ENCODE measurements at places on chromosomes 7 and 10.

DNA sequence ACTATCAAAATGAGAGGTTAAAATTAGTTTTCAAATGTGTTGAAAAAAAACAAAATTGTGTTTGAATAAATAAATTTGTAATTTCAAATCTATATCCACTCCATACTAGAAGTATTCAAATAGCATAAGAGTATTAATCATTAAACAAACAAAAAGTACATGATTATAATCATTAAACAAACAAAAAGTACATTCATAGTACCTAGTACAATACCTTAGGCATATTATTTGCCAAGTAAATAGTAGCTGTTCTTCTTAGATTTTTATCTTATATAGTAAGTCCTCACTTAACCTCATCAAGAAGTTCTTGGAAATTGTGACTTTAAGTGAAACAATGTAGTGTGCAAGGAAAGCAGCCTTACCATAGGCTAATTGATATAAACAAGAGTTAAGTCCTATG lies 349.3 kb upstream of the VWC2 start:
- DNase-seq: no peak

- DNase-seq: no peak
Measured at GRCh38 chr10:90889636-90890035, 17.9 kb downstream of the RPP30 start.

- no peak for DNase-seq
Measured at GRCh38 chr7:45688382-45688781, 114.2 kb downstream of the ADCY1 start.

- DNase-seq: no peak
Measured at GRCh38 chr10:49297818-49298670, 926 bp upstream of the C10orf71 start.

DNA sequence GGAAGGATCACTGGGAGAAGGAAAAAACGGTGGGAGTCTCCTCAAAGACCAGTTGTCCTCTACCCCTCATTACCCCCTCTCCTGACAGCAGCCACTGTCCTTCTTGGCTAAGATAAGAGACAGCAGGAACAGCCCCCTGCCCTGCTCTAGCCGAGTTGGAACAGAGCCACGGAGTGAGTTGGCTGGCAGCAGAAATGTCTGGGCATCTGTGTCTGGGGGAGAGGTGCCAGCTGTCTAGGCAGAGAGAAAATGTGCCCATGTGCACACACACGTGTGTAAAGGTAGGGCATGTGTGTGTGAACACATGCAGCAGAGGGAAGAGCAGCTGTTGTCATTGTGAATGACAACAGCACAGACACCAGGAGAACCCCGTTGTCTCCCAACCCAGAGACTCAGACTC lies 9.4 kb upstream of the HILPDA start:
- no peak for DNase-seq

- DNase-seq: no peak
Measured at GRCh38 chr7:132472463-132473120, 103.7 kb downstream of the PLXNA4 start.

GRCh38 chr7:1029637-1030443 lies 14.5 kb upstream of the GPR146 start:
- peak; percentile 86 for DNase-seq

- DNase-seq: no peak
Measured at GRCh38 chr7:97446361-97446760, 285.5 kb upstream of the TAC1 start.

GRCh38 chr10:43120929-43121314 lies 17.3 kb upstream of the CSGALNACT2 start:
- no peak for DNase-seq

- no peak for DNase-seq
Measured at GRCh38 chr10:62972103-62972502, 155.9 kb upstream of the EGR2 start.

GRCh38 chr10:85152911-85153310 lies 824.5 kb downstream of the CCSER2 start:
- DNase-seq: no peak

GRCh38 chr10:93465806-93466675 lies 16.1 kb downstream of the MYOF start:
- DNase-seq: no peak

DNA sequence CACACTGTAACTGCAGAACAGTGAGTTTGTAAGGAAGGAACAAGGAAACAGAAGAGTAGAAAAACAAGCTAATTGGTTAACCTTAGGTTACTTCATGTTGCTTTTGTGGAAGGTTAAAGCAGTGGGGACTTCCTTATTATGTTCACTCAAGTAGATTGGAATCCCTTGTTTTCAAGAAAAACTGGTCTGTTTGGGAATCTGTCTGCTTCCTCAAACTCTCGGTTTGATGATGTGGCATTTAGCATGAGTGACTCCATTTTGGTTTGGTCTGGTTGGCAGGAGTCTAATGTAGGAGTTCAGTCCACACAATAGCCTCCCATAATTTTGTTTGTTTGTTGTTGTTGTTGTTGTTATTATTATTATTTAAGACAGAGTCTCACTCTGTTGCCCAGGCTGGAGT lies 3.8 kb upstream of the TRIM56 start:
- no peak for DNase-seq

DNA sequence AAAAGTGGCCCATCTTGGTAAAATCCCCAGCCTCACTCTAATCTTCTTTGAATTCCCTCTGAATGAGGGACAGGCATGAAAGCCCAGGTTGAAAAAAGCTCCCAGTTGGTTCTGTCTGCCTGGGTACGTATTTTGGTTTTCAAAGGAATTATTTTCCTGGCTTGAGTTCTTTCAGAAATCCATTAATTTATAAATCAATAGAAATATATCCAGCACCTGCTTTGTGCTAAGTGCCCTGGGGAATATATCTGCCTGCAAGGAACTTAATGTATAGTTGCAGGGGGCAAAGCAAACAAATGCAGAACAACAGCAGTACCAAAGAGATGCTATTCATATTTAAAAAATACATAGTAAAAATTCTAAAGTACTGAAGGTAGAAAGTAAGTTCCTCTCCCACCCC lies 362.7 kb downstream of the REEP3 start:
- DNase-seq: no peak

GRCh38 chr7:51633596-51633995 lies 317.0 kb upstream of the COBL start:
- no peak for DNase-seq

DNA sequence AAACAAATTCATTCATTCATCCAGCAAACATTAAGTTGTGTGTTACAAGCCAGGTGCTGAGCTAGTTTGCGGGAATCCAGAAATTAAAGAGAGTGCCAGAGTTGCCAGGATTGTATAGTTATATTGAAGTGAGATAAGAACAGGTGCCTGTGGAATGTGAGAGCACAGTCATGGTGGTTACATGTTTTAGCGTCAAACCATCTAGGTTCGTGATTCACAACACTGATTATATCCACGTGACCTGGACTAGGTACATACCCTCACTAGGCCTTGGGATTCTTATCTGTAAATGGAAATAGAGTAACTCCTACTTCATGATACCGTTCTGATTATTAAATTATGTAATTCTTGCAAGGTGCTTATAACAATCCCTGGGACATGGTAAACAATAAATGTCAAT lies 24.5 kb upstream of the CDK1 start:
- no peak for DNase-seq

- no peak for DNase-seq
Measured at GRCh38 chr7:152882576-152883310, 123.2 kb downstream of the ACTR3B start.

- DNase-seq: no peak
Measured at GRCh38 chr7:11332186-11332864, 358.7 kb downstream of the PHF14 start.

DNA sequence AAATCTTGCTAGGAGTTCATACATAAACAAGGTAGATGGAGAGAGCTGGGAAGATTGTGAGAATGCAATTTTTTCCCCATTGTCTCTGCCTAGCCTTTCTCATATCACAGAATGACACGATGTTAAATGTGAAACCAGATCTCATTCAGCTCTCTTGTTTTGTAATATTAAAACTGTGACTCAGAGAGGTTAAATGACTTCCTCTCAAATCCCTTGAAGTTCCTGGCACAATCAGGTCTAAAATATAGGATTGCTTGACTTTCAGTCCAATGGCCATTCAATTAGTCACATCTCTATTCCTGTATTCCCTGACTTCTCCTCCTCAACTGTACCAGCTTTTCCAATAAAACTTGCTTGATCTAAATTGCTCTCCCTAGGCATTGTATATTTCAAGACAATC lies 3.1 kb downstream of the ANKRD22 start:
- no peak for DNase-seq

DNA sequence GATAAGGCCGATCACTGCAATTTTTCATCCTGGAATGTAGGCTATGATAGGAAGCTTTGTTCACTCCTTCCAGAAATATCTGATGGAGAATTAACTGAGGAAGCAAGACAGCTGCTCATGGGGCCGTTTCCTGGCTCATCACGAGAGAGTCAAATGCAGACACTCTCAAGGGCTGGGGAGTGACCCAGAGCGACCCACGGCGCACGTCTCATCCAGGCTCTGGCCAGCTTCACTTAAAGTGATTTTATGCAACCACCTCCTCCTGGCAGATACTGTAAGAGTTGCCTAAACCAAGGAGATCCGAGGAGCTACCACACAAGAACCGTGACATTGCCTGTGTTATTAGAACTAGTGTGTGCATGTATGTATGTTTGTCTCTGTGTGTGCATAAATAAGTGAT lies 530.8 kb downstream of the TCERG1L start:
- DNase-seq: no peak

DNA sequence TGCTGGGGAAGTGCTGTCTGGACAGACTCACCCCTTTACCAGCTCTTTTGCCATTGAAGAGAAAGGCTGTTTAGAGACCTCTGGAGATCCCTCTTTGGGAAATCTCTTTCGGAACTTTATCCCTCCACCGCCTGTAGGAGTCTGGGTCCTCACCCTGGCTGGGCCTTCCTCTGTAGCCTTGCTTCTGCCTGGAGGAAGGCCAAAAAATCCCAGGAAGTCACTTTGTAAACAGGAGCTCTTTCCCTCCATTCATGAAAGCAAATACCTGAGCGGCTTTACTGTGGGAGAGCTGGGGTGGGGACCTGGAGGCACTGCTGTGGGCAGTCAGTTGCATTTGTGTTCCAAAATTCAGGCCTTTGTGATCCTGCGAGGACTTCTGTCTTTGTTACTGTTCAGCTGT lies 126.2 kb downstream of the KLF6 start:
- DNase-seq: no peak

DNA sequence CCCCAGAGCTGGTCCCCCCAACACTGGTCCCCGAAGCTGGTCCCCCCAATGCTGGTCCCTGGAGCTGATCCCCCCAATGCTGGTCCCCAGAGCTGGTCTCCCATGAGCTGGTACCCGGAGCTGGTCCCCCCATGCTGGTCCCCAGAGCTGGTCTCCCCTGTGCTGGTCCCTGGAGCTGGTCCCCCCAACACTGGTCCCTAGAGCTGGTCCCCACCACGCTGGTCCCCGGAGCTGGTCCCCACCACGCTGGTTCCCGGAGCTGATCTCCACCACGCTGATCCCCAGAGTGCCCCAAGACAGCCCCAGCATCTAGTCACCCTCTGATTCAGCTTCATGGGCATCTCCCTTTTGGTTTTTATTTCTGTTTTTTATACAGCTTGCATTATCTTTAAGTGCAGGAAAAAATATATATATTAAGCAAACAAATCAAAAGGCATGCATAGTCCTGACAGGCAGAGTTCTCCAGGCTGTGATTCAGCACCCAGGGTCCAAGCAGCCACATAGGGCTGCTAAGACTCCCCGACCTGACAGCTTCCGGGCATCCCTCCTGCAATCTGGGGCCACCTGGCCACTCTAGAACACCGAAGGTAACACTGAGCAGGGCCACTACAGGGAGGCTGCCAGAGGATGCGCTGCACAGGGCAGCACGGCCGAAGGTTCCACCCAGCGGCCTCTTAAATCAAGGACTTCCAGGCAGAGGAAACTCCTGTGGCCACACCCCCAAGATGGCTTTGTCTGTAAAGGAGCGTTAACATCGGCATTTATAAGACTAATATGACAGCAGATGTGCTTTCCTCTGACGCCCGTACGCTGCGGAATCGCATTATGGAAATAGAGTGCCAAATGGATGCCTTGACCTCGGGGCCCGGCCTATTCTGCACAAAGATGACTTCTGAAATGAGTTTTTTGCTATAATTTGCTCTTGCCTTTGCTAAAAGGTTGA lies 215.0 kb downstream of the PTPRN2 start:
- DNase-seq: no peak

DNA sequence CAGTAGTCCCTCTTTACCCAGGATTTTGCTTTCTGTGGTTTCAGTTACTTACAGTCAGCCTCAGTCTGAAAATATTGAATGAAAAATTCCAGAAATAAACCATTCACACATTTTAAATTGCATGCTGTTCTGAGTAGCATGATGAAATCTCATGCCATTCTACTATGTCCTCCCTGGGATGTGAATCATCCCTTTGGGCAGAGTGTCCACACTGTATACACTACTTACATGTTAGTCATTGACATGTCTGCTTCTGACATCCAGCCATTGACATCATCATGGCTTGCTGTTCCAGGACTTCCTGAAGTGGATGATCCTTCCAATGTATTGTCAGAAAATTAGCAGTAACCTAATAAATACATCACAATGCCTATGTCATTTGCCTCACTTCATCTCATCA lies 34.6 kb upstream of the MALRD1 start:
- DNase-seq: no peak

DNA sequence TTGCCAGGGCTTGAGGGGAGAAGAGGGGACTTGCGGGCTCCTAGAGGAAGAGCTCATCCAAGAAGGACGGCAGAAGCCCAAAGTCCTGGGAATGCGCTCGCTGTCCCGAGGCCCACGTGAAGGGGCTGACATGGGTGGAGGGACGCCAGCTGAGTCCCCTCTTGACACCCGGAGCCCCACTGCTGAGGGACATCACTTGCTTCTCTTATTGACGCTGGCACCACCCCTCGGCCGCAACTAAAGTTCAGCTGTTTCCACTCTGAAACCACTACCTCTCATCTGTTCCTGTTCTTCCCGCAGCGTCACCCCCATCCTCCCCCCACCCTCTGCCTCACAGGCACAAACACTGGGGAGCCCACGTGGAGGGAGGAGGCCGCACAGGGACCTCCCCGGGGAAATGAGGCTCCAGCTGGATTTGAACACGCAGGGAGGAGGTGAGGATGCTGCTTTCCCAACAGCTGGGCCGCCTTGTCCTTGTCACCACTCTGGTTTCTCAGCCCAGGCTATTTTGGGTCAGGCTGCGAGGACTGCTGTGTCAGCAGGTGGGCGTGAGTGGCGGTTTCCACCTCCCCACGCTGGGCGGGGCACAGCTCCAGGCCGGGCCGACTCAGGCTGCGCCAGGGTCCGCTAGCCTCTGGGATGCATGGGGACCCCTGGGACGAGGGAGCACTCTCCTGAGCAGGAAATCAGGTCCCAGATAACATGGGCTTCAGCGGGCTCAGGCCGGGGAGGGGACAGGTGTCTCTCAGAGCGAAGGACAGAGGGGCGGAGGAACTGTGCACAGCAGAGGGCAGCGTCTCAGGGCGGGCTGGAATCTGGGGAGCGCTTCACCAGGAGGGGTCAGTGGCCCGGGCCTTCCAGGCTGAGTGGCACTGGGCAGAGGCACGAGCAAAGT lies 156.3 kb downstream of the ZNF248 start:
- DNase-seq: no peak

Measured in nucleus accumbens (tissue), 56 donors.